NCI-H460 (cell line): ENCODE measurements at places on chromosomes 7 and 10.

DNA sequence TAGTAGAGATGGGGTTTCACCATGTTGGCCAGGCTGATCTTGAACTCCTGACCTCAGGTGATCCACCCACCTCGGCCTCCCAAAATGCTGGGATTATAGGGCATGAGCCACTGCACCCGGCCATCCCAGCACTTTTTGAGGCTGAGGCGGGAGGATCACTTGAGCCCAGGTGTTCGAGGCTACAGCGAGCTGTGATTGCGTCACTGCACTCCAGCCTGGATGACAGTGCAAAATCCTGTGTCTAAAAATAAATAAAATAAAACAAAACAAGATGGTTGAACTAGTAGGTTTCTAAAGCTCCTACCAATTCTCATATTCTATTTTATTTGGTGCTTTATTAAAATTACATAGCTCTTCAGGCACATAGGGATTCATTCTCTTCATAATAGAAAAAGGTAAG lies 890.3 kb upstream of the AUTS2 start:
- DNase-seq, result no peak

DNA sequence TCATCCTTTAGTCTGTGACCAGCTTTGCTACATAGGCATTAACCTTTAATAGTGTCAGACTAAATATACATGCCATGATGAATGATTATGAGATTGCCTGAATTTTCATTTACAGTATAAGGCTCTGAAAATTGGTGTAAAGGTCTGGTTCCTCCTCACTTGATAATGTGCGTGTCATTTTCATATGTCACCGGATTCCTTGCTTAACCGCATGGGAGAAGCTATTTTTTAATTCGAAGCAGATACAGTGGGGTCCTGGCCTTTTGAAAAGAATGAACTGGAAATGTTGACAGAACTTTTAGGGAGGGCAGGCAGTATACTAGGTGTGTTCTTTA lies 192.4 kb upstream of the SH2B2 start:
- no peak for DNase-seq

GRCh38 chr7:27300421-27300820 lies 57.8 kb downstream of the EVX1 start:
- no peak for DNase-seq

GRCh38 chr7:87702326-87702725 lies 74.1 kb downstream of the RUNDC3B start:
- DNase-seq, result no peak

DNA sequence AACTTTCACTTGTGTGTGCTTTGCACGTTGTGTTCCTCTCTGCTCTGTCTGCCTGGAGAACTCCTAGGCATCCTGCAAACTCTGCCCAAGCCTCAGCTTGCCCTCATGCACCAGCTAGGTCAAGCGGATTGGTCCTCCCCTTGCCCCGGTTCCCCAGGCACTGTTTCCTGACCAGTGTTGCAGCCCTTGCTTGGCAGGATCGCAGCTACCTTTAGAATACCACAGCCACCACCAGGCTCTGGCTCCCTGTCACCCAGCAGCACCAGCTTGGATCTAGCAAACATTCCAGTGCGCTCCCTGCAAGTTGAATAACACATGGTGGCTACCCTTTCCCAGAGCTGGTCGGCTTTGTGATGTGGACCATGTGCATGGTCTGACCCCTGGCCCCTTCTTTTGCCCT lies 19.0 kb downstream of the ZMIZ1 start:
- no peak for DNase-seq

DNA sequence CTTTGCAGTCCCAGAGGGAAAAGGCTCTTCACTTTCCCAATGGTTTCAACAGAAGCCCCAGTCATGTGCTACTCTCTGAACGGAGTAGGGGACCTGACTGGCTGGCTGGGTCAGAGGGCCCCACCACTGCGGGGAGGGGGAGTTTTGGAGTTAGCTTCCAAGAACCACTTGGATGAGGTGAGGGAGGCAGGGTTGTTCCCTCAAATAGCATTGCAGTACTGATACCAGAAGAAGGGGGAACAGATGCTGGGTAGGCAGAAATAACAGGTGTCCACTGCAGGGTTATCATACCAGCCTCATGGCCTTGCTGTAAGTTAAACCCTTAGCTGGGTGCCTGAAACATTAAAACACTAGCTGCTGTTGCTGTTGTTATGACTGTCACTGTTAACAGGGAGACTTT lies 131.3 kb downstream of the UBE2H start:
- DNase-seq, result no peak
